ENCODE measurements at places on chromosomes 3 and 15.

GRCh38 chr3:146177519-146177918 lies 16.5 kb upstream of the PLOD2 start:
- H3K4me1 ChIP-seq = no peaks in the 10 kb centered on the region
- no peak for DNase-seq
- no peaks in the 10 kb centered on the region for H3K36me3 ChIP-seq

GRCh38 chr15:40500568-40501330 lies 30.0 kb downstream of the CHST14 start:
- DNase-seq = no peak
- no peak overlapping the region for H3K27ac ChIP-seq
- no peak overlapping the region for H3K4me3 ChIP-seq
- H3K36me3 ChIP-seq = no peaks in the 10 kb centered on the region
- no peaks in the 10 kb centered on the region for H3K4me1 ChIP-seq

- no peaks in the 10 kb centered on the region for H3K4me1 ChIP-seq
- H3K36me3 ChIP-seq = no peaks in the 10 kb centered on the region
- H3K4me3 ChIP-seq = no peak overlapping the region
- H3K27ac ChIP-seq = no peak overlapping the region
These were observed 175.4 kb downstream of the ANXA2 start for GRCh38 chr15:60222404-60222803.

DNA sequence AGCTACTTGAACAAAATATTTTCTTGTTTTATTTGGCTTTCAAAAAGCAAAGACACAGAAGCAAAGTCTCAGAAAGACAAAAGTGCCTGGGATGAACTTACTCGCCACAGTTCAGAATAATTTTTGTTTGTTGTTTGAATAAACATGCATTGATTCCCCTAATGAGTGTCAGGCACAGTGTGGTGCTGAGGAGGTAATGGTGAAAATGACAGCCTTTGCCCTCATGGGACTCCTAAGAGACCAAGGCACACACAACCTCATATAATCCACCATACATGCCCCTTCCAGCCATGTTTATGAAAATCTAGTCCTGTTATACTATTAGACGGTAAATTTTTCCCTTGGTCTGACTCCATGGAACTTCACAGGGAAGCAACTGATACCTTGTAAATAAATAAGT lies 2.5 kb downstream of the GOLIM4 start:
- no peak overlapping the region for H3K27ac ChIP-seq
- no peaks in the 10 kb centered on the region for H3K4me1 ChIP-seq
- no peaks in the 10 kb centered on the region for H3K27me3 ChIP-seq
- H3K36me3 ChIP-seq = no peaks in the 10 kb centered on the region

- H3K4me1 ChIP-seq = peaks cover 37% of the 10 kb centered on the region
- no peak overlapping the region for H3K4me3 ChIP-seq
- H3K27ac ChIP-seq = peak overlapping the region; percentile 57
- peak; percentile 94 for DNase-seq
- no peaks in the 10 kb centered on the region for H3K27me3 ChIP-seq
These were observed 84.3 kb upstream of the TNFSF10 start for GRCh38 chr3:172607305-172608121.

DNA sequence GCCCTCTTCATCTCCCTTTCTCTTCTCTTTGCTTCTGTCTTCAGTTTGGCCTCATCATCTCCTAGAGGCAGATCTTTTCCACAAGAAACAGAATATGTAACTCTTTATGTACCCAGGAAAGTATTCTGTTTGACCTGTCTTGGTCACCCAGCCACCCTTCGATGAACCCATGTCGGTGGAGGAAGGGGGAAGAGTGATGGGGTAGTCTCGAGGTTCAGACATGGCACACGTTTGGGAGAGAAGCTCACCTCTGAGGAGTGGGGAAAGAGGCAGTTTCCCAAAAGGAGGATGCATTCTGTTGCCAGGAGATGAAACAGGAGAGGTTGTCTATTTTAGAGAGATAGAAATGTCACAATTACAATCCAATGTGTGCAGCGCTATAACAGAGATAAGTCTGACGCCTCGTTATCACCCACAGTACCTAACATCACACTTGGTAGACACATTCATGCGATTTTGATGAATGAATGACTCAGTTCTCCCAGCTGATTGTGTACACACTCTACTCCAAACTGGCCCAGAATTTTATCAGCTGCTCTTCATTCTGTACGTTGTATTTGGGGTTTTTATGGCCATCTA lies 722 bp upstream of the CCDC50 start:
- peak overlapping the region; percentile 93 for H3K4me3 ChIP-seq
- peaks cover 20% of the 10 kb centered on the region for H3K4me1 ChIP-seq
- no peaks in the 10 kb centered on the region for H3K27me3 ChIP-seq
- H3K36me3 ChIP-seq = no peaks in the 10 kb centered on the region
- peak overlapping the region; percentile 93 for H3K27ac ChIP-seq
- DNase-seq = no peak

GRCh38 chr3:98519351-98519750 lies 3.4 kb downstream of the CLDND1 start:
- H3K4me1 ChIP-seq = no peaks in the 10 kb centered on the region
- H3K27me3 ChIP-seq = no peaks in the 10 kb centered on the region
- no peak for DNase-seq
- H3K27ac ChIP-seq = no peak overlapping the region

DNA sequence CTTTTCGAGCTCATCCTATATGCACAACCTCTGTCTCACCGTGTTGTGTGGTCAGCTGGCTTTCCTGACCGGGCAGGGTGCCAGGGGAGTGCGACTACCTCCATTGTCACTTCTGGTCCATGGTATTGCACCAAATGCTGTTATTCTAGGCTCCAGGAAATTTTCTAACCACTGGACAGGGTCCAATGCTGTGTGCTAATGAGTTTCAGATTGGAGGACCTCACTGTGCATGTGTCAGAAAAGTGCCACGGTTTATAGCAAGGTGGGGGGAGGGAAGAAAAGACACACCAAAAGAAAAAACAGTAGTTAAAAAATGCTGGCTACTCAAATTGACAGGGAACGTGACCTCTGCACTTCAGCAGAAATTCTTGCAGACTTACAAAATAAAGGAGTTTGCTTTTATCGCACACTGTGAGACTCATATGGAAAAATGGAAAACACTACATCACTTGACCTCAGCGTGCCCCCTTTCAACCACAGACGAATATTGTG lies 480.1 kb downstream of the FOXP1 start:
- H3K4me1 ChIP-seq = peaks cover 33% of the 10 kb centered on the region
- no peak overlapping the region for H3K27ac ChIP-seq
- H3K36me3 ChIP-seq = no peaks in the 10 kb centered on the region
- H3K27me3 ChIP-seq = no peaks in the 10 kb centered on the region
- DNase-seq = no peak

GRCh38 chr3:161413127-161413854 lies 42.0 kb upstream of the SPTSSB start:
- no peaks in the 10 kb centered on the region for H3K27me3 ChIP-seq
- no peak overlapping the region for H3K4me3 ChIP-seq
- H3K36me3 ChIP-seq = no peaks in the 10 kb centered on the region
- no peak for DNase-seq

DNA sequence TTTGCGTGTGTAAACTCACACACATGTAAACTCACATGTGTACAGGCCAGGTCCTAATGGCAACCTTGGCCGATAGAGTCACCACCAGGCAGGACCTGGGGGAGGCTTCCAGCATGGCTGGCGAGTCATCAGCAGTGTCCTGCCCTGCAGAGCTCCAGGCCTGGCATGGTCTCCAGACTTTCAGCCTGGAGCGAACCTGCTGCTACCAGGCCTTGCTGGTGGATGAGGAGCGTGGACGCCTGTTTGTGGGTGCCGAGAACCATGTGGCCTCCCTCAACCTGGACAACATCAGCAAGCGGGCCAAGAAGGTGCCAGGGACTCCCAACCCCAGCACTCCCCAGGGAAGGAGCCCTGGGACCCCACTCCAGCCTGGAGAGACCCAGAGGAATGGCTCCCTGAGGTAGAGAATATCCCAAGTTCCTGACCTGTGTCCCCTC lies 1.0 kb downstream of the SEMA3B start:
- peaks cover 4% of the 10 kb centered on the region for H3K27me3 ChIP-seq
- no peak overlapping the region for H3K4me3 ChIP-seq
- peaks cover 11% of the 10 kb centered on the region for H3K4me1 ChIP-seq
- no peak for DNase-seq
- H3K27ac ChIP-seq = no peak overlapping the region

- peak overlapping the region; percentile 68 for H3K27ac ChIP-seq
- DNase-seq = no peak
- H3K4me1 ChIP-seq = peaks cover 38% of the 10 kb centered on the region
- no peak overlapping the region for H3K4me3 ChIP-seq
- no peaks in the 10 kb centered on the region for H3K27me3 ChIP-seq
These were observed 22.7 kb upstream of the PAQR5 start for GRCh38 chr15:69275933-69276560.

DNA sequence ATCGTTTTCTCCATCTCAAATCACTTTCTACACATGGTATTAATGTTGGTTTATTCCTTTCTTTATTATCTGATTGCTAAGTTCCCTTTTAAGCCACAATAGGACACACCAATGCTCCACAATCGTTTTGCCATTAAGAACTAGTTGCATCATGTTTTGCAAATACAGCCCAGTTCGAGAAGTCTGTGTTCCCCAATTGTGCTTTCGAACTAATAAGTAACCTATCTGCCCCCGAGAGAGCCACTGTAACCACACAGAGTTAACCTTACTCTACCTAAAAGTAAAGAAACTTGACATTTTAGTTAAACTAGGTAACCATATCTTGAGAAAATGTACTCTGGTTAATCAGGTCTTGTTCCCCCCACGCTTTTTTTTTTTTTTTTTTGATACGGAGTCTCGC lies 39.1 kb downstream of the MAGI1 start:
- H3K4me3 ChIP-seq = no peak overlapping the region
- no peak for DNase-seq
- peaks cover 26% of the 10 kb centered on the region for H3K4me1 ChIP-seq
- H3K27me3 ChIP-seq = no peaks in the 10 kb centered on the region
- no peaks in the 10 kb centered on the region for H3K36me3 ChIP-seq

DNA sequence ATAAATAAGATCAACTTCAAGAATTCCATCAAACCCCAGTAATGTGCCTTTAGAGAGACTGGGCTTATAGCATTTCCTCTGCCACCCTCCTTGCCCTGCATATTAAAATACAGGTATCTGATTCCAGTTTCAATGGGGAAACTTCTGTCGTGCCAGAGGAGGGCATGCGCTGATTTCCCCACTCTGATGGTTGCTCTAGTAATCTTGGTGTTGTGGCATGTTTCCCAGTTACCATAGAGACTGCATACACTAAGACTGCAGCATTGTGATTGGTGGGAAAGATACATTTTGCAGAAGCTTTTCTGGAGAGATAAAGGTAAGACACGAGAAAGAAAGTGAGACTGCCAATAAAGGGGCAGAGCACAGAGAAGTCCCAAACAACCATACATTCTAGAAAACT lies 225.6 kb downstream of the TIGIT start:
- H3K4me3 ChIP-seq = no peak overlapping the region
- H3K27ac ChIP-seq = no peak overlapping the region
- no peaks in the 10 kb centered on the region for H3K4me1 ChIP-seq
- H3K27me3 ChIP-seq = no peaks in the 10 kb centered on the region
- DNase-seq = peak; percentile 48
- no peaks in the 10 kb centered on the region for H3K36me3 ChIP-seq

DNA sequence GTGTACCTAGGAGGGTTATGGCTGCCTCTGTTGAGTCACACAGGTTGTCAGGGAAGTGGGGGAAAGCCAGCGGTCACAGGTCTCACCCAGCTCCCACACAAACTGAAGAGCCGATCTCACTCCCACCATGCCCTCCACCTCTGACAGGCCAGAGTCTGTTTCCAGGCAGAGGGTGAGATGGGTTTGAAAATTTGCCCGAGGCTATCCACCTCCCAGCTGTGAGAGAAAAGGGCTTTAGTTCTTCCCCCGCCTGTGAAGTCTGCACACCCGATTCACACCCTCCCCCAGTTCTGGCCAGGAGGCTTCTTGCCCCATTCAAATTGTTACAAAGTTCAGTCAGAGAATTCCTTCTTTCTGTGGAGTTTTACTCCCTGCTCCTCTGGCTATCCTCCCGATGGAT lies 446.9 kb downstream of the EDEM1 start:
- DNase-seq = no peak
- H3K27me3 ChIP-seq = no peaks in the 10 kb centered on the region
- H3K27ac ChIP-seq = no peak overlapping the region
- no peaks in the 10 kb centered on the region for H3K36me3 ChIP-seq
- no peak overlapping the region for H3K4me3 ChIP-seq

GRCh38 chr3:127566833-127567232 lies 23.7 kb downstream of the TPRA1 start:
- H3K27me3 ChIP-seq = no peaks in the 10 kb centered on the region
- peaks cover 15% of the 10 kb centered on the region for H3K4me1 ChIP-seq
- H3K36me3 ChIP-seq = peaks cover 4% of the 10 kb centered on the region
- peak; percentile 90 for DNase-seq
- no peak overlapping the region for H3K4me3 ChIP-seq

- no peaks in the 10 kb centered on the region for H3K27me3 ChIP-seq
- H3K4me3 ChIP-seq = no peak overlapping the region
- H3K27ac ChIP-seq = no peak overlapping the region
- no peak for DNase-seq
- no peaks in the 10 kb centered on the region for H3K36me3 ChIP-seq
- H3K4me1 ChIP-seq = no peaks in the 10 kb centered on the region
These were observed 124.9 kb downstream of the DUT start for GRCh38 chr15:48456134-48456533.
